ENCODE measurements at places on chromosomes 13 and 19.
A peak's percentile ranks its signal among the peaks of the same experiment; 100 is the strongest.

GRCh38 chr19:46886546-46887239, 25.9 kb downstream of the ARHGAP35 start:
- no peak for DNase-seq

- DNase-seq: no peak
Measured at GRCh38 chr13:29502391-29503008, 93.0 kb downstream of the SLC7A1 start.

GRCh38 chr13:113589961-113590339, 5.4 kb downstream of the TFDP1 start:
- no peak for DNase-seq

GRCh38 chr19:29770648-29771047, 41.1 kb upstream of the CCNE1 start:
- DNase-seq: no peak

GRCh38 chr13:94825507-94825906, 113.2 kb upstream of the SOX21 start:
- peak; percentile 22 for DNase-seq

DNA sequence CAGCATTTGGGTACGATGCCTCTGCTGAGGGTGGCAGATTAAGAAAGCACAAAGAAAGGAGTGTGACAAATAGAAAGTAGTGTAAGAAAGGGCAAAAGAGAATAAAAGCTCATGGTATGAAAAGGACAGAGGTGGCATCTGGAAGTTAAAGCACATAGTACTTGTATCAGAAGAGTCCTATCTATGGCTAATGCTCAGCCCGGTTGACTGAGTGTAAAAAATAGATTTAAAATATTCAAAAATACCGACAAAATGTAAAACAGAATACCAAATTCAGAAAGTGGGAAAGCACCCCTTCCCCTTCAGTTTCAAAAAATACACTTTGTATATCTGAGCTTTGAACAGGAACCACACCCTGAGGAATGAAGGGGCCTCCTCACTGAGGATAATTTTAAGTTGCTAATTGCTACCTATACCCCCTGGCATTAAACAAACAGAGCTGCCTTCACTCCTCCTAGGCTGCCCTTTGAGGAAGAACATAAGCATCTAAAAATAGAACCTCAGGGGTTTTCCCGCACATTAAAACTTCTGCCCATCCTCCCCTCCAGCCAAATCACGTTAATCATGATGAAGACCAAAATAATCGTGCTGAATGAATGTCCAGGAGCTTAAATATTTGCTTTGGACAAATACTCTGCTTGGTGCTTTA, 43.3 kb downstream of the DLEU7 start:
- no peak for DNase-seq

DNA sequence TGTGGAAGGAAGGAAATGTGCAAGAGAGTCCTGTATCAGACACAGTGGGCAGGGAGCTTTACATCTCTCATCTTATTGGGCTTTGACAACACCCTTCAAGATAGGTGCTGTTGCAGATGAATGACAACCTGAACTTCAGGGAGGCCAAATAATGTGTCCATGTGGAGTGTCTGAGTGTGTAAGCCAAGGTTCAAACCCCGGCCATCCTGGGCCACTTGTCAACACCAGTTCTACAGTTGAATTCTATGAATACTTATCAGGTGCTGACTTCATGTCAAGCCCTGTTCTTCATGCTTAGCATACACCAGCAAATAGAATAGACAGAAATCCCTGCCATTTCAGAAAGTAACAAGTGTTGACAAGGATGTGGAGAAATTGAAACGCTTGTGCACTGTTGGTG, 354.4 kb downstream of the KCNRG start:
- no peak for DNase-seq

DNA sequence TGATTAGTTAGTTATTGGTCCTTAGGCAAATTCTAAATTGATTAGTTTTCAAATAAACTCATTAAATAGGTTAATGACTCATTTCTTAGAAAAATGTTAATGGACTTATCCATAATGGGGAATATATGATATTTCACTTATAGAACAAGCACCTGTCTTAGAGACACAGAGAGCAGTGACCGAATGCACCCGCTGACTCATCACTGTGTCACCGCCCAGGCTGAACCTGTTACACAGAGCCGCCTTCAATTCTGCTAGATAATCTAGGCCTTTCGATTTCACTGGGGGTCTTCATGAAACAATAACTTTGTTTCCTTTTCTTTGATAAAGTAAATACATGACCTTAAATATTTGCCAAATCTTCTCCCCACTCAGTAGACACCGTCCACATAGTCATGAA, 13.1 kb downstream of the IRS2 start:
- no peak for DNase-seq

DNA sequence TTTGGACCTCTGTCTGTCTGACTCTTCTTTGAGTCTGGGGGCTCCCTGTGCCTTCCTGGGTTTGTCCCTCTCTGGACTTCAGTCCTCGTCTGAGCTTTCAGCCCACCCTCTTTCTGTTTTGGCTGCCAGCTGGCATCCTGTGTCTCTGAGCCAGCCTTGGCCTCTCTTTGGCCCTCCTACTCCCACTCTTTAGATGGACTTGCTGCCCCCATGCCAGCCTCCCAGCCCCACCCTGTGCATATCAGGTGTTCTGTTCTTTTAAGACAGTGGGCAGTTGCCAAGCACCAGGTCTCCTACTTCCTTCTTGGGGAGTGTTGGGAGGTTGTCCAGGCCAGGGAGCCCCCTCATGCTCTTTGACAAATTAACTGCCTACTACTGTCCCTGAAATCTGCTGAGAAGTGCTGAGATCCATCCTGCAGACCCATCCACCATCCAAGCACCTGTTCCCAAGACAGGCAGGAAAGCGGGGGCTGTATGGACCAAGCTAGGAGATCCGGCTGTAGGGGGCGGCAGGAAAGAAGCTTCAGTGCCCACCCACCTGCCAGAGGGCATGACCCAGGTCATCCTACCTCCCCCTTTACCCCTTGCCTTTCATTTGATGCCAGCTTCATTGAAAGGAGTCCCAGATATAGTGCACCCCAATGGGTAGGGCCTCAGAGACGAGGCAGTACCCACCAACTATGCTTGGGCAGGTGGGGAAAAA, 9.6 kb downstream of the CIC start:
- no peak for DNase-seq

GRCh38 chr13:90428522-90429210, 918.8 kb upstream of the MIR17HG start:
- DNase-seq: no peak

GRCh38 chr13:95533545-95534160, 18.9 kb upstream of the CLDN10 start:
- no peak for DNase-seq

- no peak for DNase-seq
Measured at GRCh38 chr19:4749870-4750590, 26.4 kb upstream of the DPP9 start.

DNA sequence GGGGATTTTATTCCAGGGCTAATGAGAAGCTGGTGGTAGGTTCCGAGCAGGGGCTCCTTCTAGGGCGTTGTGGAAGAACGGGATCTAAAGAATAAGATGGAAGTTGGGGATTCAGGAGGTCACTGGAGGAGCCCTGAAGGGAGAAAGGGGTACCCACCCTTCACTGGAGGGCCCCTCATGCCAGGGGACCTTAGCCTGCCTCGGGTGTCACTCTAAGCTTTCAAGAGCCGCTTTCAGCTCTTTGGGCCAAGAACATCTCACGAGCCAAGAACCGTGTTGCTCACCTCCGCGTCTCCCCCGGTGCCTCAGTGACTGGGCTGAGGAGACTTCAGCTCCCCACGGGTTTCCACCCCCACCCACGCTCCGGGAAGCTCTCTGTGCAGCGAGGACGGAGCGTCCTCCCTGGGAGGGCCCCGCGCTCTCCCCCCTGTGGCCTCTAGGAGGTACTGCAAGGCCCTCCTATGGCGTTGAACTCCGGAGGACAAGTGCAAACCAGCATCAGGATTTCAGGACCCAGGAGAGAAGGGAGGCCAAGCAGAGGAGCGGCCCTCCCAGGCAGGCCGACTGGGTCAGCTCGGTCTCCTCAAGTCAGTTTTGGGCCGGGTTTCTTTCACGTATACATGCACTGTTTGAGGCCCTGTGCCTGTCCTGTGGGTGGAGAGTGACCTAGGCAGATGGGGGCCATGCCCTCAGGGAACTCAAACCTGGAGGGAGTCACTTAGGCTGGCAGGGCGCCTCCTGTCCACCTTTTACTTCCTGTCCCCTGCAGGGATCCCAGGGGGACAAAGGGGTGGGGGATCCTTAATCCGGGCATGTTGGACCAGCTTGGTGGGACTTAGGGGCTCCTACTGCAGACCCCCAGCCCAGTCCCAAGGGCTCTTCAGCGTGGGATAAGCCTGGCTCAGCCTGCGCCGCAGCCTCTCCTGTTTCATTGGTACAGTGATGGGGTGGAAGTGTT, 5.1 kb upstream of the KRTDAP start:
- no peak for DNase-seq

DNA sequence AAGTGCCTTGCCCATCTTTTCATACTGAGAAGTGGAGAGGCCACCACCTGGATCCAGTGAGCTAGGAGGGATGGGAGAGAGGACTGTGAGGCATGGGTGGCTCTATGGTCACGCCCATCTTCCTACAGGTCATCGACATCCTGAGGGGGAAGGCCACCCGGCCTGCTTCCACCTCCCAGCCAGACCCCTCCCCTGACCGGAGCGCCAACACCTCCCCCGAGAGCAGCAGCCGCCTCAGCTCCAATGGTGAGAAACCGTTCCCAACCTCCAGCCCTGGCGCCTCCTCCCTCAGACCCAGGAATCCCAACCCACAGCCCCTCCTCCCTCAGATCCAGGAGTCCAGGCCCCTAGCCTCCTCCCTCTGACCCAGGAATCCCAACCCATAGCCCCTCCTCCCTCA, 10.1 kb downstream of the BCL3 start:
- no peak for DNase-seq

DNA sequence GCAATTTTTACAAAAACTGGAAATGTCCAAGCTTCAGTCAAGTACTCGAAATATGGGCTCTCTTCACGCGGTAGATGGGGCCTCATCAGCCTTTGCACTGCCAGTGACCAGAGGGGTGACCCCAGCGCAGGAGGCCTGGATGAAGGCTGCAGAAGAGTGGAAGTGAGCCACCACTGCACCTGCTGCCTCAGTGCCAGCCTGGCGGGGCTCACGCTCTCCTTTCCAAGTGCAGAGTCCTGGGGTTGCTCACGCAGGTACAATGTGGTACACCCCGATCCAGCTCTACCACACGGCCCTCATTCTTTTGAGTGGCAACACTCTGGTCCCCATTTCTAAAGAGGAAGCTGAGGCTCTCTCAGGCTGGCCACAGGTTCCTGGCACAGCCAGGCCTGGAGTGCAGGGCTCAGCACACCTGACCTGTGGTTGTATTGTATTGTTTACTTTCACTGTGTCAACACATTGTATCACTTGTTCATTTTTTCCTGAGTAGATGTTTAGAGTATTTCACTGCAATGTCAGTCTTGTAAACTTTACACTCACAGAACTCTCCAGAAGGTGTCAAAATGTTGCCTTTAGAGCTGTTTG, 97.3 kb upstream of the SOX1 start:
- DNase-seq: no peak

DNA sequence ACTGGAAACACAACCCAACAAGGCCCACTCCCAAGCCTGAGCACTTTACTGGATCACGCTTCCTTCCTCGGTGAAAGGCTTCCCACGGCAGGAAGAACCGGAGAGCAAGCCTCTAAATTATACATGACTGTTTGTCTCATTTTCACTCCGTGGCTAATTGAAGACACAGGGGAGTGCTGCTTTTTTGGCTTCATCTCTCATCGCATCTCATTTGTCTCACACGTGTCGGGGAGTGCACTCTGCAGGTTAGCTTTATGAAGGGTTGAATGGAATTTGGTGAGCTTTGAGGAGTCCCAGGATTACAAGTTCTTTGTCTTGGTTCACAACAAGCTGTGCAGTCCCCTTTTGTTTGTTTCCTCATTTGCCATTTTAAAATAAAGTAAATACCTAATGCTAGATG, 544.6 kb downstream of the GPC6 start:
- peak; percentile 12 for DNase-seq

DNA sequence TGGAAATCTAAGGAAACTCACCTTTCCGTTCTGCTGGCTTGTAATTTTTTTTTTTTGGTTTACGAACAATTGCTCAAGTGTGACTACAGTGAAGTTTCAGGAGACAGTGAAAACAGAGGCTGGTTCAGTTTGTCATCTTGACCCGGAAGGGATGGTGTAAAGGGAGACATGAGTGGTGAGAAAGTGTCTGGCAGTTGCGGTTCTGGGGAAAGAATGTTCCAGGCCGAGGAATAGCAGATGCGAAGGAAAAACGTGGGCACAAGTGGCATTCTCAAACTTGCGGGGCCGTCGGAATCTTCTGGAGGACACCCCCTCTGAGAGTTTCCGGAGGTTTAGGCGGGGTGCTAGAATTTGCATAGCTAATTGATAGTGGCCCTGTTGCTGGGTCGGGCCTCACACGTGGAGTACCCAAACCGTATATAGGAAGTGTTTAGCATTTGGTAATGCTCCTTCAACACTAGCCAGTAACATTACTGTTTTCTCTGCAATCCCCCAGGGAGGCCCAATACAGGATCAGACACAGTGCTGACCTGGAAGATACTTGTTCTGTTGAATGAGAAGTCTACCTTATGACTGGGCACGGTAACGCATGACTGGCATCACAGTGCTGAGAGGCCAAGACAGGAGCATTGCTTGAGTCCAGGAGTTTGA, 2.8 kb upstream of the TNFSF9 start:
- no peak for DNase-seq

- DNase-seq: no peak
Measured at GRCh38 chr19:5880196-5880595, 9.9 kb upstream of the FUT5 start.

DNA sequence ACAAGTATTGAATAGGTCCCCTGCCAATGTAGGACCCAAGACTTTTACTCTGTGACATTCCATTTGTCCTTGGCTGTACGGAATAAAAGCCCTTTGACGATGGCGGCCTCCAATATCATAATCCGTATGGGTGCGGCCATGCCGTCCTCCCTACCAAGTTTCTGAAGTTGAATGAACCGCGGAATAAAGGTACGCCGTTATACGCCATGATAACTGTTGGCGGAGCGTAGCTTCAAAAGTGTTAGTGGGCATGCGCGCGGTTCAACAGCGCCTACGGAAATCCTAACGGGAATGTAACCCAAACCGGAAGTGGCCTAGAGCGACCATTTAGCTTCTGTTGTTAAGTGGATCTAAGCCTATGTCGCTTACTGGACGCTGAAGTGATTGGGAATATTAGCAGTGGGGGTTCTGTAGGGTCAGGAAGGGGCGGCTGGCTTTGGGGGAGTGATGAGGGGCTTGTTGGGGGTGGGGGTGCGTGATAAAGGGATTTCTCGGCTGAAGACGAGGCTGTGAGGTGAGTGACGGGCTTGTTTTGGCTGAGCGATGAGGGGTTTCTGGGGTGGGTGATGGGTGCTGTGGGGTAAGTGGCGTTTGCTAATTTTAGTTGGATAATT, at the start of gene ZNF175:
Gene ZNF175, plus strand, starts transcription at position 322 of the 614 bp plus-strand sequence. CDS start 2,047 bp downstream, outside the sequence.
- DNase-seq: peak; percentile 96

- DNase-seq: no peak
Measured at GRCh38 chr19:10535613-10536012, 8.1 kb upstream of the ATG4D start.

GRCh38 chr19:5003781-5004180, 34.9 kb downstream of the KDM4B start:
- no peak for DNase-seq

DNA sequence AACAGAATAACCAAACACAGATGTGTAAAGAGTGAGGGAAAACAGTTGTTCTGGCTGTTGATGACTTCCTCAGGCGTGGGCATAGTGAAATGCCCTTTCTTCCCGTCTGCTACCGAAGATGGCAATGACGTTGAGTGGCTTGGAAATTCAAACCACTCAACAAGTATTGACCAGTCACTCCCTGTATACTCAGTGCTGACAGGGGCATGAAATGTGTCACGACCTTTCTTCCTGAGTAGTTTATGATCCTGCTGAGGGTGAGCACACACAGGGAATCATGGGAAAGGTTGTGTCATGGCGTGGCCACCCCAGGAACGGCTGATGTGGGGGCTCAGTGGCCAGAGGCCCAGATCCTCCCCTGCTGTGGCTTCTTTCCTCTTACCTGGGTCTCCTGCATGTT, 87.8 kb upstream of the C1QTNF9B start:
- no peak for DNase-seq

All from SK-N-MC (cell line).